HCT116 (cell line): ENCODE measurements at places on chromosomes 1 and 21.

DNA sequence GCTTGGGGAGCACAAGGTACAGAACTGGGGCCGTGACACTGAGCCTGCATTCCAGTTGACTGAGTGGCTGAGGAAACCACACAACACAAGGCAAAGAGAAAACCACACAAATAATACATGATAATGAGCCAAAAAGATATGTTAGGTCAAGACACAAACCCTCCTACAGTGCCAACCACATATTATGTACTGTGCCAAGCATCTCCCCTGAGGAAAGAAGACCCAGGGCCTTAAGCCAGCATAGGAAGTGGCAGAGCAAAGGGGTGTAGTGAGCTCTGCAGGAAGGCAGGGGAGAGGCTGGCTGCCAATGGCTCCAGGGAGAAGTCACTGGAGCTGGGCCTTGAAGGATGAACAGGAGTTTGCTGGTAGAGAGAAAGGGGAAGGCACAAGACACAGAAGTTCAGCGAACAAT, 28.2 kb downstream of the CTNNBIP1 start:
- no peak for DNase-seq

DNA sequence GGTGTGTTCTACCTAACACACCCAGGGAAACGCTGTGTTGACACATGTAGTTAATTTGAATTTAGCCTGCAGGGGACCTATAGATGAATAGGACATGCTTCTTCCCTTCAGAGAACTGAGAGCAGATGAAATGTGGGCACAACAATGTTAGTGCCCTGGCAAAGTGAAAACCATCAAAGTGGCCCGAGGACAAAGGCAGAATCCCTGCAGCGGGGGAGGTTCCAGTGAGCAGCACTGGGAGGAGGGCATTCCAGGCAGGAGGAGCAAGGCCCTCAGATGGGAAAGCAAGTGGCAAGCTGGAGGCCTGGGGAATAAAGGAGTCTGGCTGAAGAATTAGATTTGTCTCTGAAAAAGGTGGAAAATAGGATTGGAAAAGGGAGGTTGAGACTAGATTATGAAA, 37.2 kb downstream of the C1orf94 start:
- DNase-seq, result no peak

DNA sequence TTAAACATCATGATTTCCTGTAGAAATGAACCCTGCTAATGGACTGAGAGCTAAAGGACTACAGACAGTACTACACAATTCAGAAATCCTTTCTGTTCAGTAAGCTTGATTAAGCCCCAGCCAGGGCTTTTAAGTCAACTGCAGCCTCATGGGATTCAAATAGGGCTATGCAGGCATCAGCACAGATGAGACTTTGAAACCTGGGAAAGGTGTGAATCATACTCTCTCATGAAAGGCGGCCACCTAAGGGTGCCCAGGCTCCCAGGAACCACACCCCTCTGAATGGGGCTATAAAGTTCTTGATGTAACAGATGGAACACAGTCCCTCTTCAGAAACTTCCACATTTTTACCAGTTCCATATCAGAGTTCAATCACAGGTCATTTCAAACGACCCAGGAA, 7.6 kb downstream of the SIPA1L2 start:
- peak; percentile 85 for DNase-seq

DNA sequence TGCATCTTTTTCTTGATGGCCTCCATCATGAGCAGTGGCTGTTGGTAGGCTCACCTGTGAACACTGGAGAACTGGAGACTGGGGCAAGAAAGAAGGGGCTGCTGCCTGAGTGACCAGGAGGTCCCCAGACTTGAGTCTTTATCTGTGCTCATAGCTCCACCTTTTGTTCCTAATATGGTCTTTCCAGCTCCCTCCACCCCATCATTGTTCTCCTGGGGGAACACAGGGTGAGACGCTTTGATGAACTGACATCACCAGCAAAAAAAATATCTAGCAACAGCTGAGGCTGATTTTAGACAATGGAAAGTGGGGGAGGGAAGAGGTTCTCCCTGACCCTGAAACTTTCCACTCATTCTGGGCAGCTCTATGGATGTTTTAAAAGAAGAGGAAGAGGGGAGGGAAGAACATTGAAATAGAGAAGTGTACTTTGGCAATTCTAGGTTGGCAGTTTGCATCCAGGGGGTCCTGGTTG, at the start of gene TPM3:
TSS of gene TPM3 (minus strand) at position 111 of the 472 bp plus-strand sequence. CDS start at position 29, 82 bp downstream.
- no peak for DNase-seq

GRCh38 chr1:204001166-204001901, 71.6 kb upstream of the SOX13 start:
- DNase-seq, result no peak

GRCh38 chr1:212286556-212287131, 1.4 kb downstream of the PPP2R5A start:
- DNase-seq, result no peak

- no peak for DNase-seq
These were observed 70.4 kb downstream of the PRPF38A start for GRCh38 chr1:52474807-52475206.

DNA sequence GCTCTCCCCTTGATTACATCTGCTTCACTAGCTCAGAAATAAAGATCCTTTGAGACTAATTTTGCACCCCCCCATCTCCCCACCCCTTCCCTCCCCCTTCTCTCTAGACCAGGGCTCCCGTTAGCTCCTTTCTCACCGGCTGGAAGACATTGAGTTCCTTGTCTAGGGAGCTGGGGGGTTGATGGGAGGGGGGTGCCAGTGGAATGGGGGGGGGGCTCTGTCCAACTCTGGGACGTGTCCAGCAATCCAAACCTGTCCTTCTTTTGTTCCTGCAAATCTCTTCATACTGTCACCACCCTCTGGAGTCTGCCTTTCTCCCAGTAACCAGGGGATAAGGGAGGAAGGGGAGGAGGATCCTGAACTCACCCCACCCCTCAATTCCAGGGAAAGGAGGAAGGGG, 61.9 kb downstream of the RHBG start:
- no peak for DNase-seq

- no peak for DNase-seq
These were observed 158.5 kb upstream of the FGGY start for GRCh38 chr1:59138402-59138801.

GRCh38 chr1:6207075-6207885, 1.4 kb downstream of the RNF207 start:
- no peak for DNase-seq

- DNase-seq, result no peak
These were observed 136.1 kb upstream of the JUN start for GRCh38 chr1:58919959-58920321.

- no peak for DNase-seq
These were observed 80.9 kb downstream of the PCBP3 start for GRCh38 chr21:45724345-45724961.

DNA sequence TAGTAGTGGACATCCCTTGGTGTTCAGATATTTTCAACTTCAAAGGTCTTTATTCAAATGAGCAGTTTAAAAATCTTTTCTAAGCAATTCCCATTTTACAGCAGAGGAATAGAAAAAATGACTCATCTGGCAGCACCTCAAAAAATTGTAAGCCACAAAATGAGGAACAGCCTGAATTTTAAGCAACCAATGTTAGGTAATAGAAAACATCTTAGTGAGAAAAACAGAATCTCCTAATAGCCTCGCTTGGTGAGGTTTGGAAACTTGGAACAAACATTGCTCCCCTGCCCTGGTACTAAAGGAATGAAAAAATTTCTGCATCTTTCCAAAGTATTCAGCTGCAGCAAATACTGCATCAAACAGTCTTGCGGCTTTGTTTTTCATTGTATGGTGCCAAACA, 264.4 kb downstream of the NTNG1 start:
- DNase-seq, result no peak

DNA sequence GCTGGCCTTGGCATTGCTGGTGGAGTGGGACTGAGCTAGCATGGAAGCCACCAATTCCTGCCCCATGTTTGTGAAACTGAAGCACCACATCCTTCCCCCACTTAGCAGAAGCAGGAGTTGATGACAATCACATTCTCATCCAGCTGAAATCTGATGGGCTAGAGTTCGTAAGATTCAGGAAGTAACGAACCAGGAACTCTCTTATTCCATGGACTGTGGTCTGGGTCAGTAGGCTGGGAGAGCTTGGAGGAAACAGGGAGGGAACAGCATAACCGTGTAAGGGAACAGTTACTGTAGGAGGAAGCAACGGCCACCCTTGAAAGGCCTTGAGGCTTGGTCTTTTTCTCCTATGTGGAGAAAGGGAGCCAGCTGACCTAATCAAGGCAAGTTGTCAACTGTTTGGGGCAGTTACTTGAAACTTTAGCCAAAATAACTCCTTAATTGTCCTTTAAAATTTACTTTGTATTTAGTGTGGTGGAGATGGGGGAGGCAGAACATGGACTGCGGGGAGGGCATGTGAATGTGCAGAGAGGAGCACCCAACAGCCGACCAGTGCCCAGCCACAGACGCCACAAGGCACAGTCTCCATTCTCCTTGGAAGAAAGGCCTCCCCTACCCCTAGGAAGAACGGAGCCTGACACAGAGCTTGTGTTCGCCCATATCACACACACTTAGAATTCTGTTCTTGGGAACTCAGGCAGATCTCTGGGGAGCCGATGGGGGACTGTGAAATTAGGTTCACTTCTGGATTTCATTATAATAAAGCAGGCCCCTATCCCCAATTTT, 2.0 kb upstream of the COQ8A start:
- no peak for DNase-seq

- no peak for DNase-seq
These were observed 24.9 kb upstream of the CASZ1 start for GRCh38 chr1:10821388-10821787.

- DNase-seq, result no peak
These were observed 485.7 kb downstream of the AJAP1 start for GRCh38 chr1:5140136-5140535.

- DNase-seq, result no peak
These were observed 298.8 kb downstream of the KIF26B start for GRCh38 chr1:245453541-245453940.

DNA sequence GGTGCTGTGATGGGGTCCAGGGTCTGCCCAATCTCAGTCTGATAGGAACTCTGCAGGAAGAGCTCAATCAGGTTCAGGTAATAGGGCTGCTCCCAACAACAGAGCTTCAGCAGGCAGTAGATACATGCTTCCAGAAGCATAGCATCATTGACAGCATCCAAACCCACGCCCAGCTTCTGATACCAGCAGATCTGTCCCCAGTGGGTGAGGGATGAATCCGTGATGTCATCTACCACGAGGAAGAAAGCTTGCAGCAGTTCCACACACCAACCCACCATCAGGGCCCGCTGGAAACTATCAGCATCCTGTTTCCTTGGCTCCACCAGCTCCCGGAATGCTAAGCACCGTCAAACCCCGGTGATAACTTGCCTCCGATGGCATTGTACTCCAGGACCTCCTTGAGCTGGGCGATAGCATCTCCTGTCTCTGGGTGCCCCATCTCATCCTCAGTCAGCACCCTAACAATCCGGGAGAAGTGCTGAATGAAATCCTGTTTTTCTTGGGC, 14.7 kb downstream of the NEK2 start:
- DNase-seq, result no peak

DNA sequence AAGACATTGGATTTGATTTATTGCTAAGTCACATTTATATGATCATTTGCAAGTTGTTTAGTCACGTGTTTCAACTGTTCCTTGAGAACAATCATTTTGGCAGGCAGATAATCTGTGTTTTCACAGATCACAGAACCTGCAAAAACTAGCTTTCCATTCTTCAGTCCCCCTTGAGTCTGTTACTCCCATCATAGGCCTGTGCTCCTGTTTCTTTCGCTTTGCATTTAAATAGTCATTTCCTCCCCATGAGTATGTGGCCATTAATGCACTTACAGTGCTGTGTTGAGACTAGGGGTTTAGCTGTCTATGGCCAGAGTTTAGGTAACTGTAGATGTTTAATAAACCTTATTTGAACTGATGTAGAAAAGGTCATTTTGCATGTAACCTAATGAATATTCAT, 214.5 kb downstream of the PATJ start:
- no peak for DNase-seq

DNA sequence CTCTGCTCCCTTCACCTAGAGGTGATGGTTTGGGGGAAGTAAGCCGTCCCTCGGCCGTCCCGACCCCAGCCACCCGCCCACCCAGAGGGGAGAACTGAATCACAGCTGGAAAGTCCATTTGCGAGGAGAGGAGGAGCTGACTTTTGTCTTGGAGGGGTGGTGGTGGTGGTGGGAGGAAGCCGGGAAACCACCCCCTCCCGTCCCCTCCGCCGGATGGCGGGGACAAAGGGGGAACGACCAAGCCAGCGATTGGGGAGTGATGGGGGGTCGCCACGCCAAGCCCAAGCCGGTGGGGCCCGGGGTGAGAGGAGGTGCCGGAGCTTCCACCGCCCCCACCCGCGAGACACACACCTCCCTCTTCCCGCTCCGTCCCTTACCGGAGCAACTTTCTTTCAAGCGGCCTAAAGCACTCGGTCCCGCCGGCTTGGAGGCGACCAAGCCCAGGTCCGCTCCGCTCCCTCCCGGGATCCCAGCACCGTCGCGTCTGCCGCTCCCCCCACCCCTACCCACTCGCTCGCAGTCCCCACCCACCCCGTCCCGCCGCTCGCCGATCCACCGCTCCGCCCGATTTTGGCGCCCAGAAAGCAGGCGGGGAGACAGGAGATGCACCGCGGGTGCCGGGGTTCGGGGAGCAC, 540 bp downstream of the ARHGEF2 start:
- no peak for DNase-seq

DNA sequence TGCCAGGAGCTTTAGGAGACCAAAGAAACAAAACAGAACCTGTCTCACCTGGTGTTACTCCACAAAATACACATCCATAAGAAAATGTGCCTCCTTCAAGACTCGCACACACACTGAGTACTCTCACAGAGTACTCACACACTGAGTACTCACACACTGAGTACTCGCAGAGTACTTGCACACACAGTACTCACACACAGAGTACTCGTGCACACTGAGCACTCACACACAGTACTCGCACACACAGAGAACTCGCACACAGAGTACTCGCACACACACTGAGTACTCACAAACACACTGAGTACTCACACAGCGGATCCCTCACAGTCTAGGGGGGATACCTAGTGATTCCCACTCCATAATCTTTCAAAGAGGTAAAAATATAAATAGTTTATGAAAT, 40.3 kb downstream of the PCSK9 start:
- no peak for DNase-seq

- DNase-seq, result no peak
These were observed 16.7 kb downstream of the POU3F1 start for GRCh38 chr1:38029685-38030511.

GRCh38 chr1:52436817-52437216, 32.4 kb downstream of the PRPF38A start:
- DNase-seq, result no peak

GRCh38 chr21:42102076-42102475, 31.0 kb downstream of the UMODL1 start:
- DNase-seq, result no peak

- DNase-seq, result peak; percentile 21
These were observed 27.2 kb upstream of the MAN1A2 start for GRCh38 chr1:117339866-117340700.

DNA sequence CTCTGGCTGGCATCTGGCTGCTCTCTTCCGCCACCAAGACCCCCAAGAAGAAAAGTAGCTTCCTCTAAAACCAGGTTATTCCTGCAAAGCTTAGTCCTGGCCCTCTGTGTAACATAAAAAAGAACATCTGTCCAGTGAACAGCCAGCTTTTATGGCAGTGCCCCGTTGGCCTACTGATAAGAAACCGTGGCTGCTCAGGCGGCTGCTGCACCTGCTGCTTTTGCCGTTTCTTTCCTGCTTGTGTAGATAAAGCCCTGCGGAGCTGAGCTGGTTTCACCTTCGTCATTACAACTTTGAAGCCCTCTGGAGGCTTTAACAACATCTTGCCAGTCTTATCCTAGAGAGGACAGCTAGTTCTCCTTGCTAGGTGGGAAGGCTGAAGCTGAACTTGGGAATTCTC, 20.5 kb downstream of the ELAPOR1 start:
- DNase-seq, result no peak

- no peak for DNase-seq
These were observed 51.0 kb upstream of the DMRTB1 start for GRCh38 chr1:53408013-53408754.

GRCh38 chr1:64171797-64172281, 31.6 kb upstream of the UBE2U start:
- peak; percentile 13 for DNase-seq
